ENCODE measurements at places on chromosomes 3 and 15.

- DNase-seq = no peak
These were observed 42.4 kb downstream of the TIGIT start for GRCh38 chr3:114336122-114336697.

DNA sequence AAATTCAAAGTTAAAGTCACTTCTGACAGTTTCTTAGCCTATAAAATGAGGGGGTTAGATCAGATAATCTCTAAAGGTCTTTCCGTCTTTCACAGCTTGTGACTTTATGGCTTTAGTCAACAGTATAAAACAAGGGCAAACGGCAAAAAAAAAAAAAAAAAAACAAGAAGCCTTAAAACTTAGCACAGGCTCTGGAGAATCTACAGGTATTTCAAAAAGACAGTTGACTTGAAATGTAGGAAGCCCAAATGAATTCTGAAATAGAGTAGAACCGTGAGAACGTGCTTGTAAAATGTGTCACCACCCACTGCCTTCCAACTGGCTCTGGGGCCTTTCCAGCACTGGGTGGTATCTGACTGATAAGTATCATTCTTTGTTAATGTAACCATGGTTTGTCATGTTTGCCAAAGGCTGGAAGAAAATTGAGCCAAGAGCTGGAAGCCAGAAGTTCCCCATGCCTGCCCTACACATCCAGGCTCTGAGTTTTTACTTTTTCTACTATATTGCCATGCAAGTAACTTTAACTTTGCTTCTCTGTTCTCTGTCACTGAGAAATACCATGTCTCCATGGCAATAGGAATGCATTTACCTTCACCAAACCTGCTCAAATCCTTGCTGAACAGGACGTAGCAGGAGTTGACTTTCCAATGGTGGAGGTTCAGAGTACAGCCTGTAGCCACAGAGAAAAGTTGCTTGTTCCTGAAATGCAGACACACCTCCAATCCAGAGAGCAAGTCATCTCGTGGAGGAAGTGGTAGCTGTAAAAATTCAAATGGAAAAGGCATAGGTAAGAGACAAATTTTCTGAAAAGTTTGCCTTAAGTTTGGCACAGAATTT lies 35.8 kb upstream of the THSD4 start:
- DNase-seq = no peak

- DNase-seq = no peak
These were observed 25.4 kb downstream of the CYP8B1 start for GRCh38 chr3:42850263-42850662.

GRCh38 chr15:75347222-75348033 lies 589 bp downstream of the NEIL1 start:
- DNase-seq = no peak

DNA sequence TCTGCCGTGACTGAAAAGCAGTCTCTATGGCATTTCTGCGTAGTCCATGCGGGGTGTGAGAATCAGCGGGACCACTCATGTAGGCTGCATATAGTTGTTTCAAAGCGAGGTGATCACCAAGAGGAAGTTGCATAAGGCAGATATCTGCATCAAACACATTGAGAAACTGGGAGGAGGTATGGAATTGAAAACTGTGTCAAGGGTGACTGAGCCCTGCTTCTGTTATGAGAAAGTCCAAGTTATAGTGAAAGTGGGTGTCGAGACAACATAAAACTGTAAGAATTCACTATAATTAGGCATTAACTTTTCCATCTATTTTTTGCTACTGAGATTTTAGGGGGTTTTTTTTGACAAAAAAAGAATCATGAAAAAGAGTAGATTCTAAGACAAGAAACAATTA lies 109.3 kb downstream of the ZIC1 start:
- DNase-seq = no peak

- DNase-seq = no peak
These were observed 6.9 kb downstream of the NIPA2 start for GRCh38 chr15:22845289-22845900.

- DNase-seq = no peak
These were observed 291.2 kb upstream of the KCNMB2 start for GRCh38 chr3:178244733-178245709.

DNA sequence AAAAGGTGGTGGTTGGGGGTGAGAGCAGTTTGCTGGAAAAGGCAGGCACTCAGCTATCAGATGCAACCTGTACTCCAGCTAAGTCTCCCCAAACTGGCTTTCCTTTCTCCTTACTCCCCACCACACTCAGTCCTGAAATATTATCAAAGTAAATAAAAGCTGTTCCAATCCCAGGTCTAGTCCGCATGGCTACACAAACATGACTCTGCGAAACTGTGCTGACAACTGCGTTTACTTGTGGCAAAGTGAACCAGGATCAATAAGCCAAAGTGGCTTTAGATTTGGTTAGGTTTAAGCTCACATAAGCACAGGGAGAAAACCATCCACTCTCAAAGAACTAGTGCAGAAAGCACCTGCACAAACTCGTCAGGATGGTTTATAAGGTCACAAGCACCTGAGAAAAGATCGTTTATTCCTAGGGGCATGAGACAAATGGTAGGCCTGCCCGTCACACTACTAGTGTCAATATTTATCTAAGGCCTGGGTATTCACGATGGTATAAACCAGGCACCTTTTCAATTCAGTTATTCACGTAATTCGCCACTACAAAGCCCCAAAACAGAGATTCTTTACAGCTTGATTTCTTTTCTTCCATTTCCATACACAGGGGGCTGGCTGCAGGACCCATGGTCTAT lies 25.3 kb downstream of the LRIG1 start:
- DNase-seq = no peak

GRCh38 chr3:56795829-56796185 lies 5.9 kb downstream of the ARHGEF3 start:
- DNase-seq = no peak

All from H54 (cell line).